Skin of body (tissue), 3 donors: ENCODE measurements at places on chromosomes 3 and 15.

DNA sequence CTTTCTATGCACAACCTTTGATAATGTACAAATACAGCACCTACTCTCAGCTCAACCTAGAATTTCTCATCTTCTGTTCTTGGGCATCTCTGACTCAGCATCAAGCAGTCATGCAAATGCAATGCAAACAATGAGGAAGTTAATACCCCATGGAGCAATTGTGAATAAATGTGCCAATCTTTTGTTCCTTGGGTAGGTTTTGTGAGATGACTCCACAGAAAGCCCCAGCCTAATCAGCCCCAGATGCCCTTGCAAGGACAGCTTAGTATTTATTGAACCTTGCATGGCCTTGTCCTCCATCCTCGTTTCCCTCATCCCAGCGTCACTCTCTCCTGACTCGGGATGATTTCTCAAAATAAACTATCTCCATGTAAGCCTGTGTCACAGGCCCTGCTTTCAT lies 494.7 kb upstream of the NECTIN3 start:
- DNase-seq = no peak

- no peak for DNase-seq
Observed at GRCh38 chr3:30522476-30522875, 83.9 kb upstream of the TGFBR2 start.

DNA sequence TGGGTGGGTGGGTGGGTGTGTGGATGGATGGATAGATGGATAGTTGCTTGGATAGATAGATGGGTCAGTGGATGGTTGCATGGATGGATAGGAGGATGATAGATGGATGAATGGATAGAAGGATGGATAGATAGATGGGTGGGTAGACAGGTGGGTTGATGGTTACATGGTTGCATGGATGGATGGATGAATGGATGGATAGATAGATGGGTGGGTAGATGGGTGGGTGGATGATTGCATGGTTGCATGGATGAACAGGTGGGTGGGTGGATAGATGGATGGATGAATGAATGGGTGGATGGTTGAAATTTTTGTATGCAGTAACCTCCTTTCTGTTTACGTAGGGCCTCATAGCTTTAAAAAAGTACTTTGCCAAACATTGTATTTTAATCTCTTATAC lies 79.5 kb downstream of the LRRK1 start:
- DNase-seq = no peak

- DNase-seq = no peak
Observed at GRCh38 chr15:60476713-60477112, 2.2 kb downstream of the ICE2 start.

DNA sequence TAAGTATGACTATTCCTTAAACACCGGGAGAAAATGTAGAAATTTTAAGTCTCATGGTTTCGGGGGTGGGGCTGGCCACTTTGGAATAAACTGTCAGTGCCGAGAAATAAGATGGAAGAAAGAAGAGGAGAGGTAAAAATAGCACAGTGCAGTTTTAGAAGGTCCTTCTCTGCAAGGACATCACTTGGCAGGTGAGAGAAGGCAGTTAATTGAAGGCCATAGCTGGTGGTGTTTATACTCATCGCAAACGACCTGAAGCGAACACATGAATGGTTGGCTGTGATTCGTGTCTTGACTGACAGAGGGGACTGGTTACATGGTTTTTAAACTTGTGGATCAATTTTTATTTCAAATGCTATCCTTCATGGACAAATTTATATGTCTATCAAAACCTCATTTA lies 54.9 kb upstream of the SENP5 start:
- no peak for DNase-seq

DNA sequence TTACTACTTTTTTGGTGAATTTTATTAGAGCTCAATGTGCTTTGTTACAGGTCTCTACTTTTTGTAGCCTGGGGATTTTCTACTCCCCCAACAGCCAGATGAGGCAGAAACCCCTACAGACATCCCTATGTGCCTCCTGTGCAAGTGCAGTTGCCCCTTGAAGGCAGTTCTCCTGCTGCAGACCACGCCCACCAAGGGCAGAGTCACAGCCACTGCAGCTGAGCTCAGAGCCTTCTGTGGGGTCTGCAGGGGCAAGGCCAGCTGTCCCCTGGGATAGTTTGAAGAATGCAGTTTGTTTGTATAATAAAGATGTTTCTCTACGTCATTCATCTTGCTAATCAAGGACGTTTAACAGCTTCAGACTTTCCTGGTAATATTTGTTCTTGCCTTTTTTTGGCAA lies 76.8 kb downstream of the NPAP1 start:
- DNase-seq = no peak

- DNase-seq = no peak
Observed at GRCh38 chr3:140386357-140387100, 291.3 kb upstream of the TRIM42 start.
